ENCODE measurements at places on chromosomes 4 and X.

DNA sequence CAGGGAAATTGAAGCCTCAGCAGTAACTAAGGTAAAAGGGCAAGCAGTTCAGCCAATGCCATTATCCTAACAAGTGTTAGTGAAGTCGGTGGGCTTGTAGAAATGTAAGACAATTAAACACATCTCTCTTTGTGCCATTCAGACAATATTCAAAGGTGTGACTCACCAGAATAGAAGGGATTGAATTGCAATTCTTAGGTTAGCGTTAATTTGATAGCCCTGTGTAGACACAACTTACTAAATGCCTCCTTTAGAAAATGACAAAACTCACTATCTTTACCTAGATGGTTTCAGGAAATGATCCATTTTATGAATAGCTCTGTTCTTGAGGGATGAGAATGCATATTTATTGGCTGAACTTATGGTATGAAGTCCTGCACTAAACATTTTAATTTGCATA is 35.2 kb downstream of the RPA4 start:
- no peak for DNase-seq

GRCh38 chr4:143375326-143376073 is 38.8 kb downstream of the GAB1 start:
- no peak for DNase-seq

GRCh38 chr4:6092971-6093370 is 74.7 kb upstream of the C4orf50 start:
- DNase-seq: no peak

GRCh38 chr4:100294356-100294755 is 104.1 kb upstream of the DDIT4L start:
- no peak for DNase-seq

- DNase-seq: no peak
Observed at GRCh38 chr4:108045687-108046024, 56.0 kb downstream of the HADH start.

DNA sequence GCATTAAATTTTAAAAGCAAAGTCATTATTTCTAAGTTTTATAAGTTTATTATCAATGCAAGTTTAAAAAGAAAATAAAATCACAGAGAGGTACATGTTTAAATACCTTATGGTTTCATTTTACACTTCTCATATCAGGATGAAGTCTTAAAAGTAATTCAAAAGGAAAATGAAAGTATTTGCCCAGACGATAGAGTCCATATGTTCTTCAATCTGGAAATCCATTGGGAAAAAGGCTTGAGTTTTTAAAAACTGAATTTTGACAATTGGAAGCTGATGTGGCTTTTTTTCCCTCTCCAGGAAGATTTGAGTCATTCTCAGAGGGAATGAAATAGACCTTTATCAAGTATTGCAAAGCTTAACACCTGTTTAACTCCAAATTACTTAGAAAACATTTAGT is 37.1 kb downstream of the MAB21L2 start:
- DNase-seq: no peak

GRCh38 chr4:40453912-40454311 is 118.8 kb downstream of the CHRNA9 start:
- DNase-seq: no peak

GRCh38 chr4:54495641-54496040 is 162.1 kb upstream of the KIT start:
- no peak for DNase-seq

- DNase-seq: no peak
Observed at GRCh38 chr4:175125410-175126068, 207.4 kb downstream of the ADAM29 start.

DNA sequence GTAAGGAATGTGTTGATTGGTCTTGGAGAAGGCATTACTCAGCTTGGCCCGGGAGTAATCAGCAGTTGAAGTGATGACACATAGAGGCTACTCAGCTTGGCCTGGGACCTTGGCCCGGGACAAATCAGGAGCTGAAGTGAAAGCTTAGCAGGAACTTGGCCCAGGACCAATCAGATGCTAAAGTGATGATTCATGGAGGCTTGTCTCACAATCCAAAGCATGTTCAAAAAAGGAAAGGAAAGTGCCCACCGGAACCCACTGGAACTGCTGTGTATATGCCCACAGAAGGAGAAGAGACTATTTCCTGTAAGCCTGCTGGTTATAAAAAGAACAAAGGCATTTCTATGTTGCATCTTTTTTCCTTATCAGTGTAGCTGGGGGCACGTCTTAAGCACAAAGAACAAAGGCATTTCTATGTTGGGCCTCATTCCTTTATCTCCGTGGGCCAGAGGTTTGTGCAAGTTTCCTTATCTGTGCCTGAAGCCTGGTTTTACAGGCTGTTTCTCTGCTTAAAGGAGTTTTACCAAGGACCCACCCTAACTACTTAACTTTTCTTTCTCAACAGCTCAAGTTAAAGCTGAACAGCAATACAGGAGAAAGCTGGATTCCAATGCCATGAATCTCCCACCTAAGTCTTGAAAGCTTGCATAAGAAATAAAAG is 1176.7 kb downstream of the NLGN4X start:
- DNase-seq: no peak

DNA sequence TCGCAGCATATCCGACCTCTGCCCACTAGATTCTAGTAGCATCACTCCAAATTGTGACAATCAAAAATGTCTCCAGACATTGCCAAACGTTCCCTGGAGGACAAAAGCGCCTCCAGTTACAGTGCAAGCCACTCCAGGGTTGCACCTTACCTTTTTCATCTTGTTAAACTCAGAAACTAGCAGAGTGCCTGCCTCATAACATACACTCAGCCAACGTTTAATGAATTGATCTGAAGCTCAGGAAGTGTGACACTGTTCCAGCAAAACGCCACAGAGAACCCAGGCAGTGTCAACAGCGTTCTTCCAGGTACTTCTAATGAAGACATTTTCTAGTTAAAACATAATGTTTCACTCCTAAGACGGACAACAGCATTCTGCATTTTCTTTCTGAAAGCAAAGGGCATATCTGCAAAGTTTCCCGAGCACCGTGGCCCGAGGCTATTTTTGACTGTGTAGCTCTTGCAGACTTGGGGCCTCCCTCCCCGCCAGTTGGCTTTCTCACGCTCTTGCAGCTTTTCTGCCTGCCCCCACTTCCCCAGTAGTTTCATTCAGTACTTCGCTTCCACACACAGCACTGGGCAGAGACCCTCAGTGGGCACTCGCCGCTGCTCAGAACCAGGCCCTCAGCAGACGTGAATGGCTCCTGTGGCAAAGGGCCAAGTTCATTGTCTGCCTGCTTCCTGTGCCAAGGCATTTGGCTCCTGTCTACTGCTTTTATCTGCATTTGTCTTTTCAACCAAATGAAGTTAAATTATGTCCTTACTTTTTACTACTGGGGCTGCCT is 133.4 kb upstream of the TTC29 start:
- DNase-seq: no peak

DNA sequence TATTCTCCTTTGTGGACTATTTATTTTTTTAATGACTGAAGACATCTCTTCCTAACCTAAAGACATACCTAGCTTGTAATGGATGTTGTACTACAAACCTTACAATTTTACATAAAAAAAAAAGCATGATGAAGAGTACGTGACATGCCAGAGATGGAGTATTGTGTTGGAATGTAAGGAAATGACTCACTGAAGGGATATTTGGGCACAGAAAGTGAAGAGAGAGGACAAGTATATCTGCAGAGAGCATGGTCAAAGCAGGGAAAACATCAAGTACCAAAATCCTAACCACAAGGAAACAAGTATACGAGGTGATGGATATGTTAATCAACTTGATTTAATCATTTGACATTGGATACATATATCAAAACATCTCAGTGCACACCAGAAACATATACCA is 1051.4 kb upstream of the PRKX start:
- DNase-seq: no peak

- no peak for DNase-seq
Observed at GRCh38 chr4:66885501-66886165, 659.7 kb downstream of the CENPC start.

GRCh38 chrX:53093177-53093655 is 726 bp upstream of the KANTR start:
- DNase-seq: no peak

DNA sequence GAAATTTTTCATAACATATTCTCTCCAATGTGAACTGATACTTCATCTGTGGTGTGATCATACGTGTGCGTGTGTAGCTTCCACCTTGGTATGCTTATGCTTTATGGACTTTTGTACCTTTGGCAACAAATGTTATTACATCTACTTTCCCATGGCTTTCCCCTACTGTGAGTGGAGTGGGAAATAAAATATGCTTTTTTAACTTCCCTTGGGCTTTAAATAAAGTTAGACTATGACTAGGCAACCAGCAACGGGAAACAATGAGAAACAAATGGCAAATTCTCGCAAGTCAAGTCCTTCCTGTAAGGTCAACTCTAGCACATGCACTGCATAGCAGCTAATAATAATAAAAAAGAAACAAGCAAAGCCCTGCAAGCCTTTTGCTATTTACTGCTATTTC is 205.0 kb upstream of the PDE5A start:
- DNase-seq: no peak

DNA sequence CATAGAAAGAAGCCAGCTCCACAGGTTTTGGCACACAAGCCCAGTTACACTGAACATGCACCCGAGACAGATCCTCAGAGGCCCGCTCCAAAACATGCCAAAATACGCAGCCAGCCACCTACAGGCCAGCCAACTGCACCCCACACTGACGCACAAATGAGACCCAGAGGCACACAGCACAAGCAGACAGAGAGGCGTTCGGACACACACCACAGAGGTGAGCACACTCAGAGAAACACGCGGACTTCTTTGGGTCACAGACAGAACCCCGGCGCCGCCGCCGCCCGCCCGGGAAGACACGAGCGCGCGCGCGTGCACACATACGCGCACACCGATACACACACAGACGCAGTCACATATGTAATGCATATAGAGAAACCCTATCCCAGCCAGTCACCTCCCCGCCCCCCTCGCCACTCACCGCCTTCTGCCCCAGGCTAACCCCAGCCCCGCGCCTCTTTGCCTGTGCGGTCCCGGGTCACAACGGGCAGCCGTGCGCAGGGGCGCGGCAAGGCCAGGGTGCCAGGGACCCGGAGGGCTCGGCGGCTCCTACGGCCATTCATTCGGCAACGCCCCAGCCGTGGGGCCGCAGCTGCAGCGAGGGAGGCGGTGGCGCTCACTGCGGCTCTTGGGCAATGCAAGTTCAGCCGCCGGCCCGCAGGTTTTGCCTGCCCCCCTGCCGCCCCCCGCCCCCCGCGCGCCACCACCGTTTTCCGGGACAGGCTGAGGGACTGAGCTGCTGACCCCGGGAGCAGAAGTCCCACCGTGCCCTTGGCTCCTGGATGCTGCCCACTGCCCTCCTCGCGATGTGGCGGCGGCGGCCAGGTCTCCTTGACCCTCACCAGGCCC is 553 bp downstream of the SEPTIN6 start:
- DNase-seq: no peak

GRCh38 chr4:3293401-3294391 is 875 bp downstream of the RGS12 start:
- DNase-seq: peak; percentile 89

- DNase-seq: no peak
Observed at GRCh38 chr4:57865264-57865663, 755.1 kb upstream of the IGFBP7 start.

GRCh38 chr4:109671350-109671749 is 31.9 kb downstream of the CASP6 start:
- DNase-seq: no peak

- DNase-seq: no peak
Observed at GRCh38 chr4:55458164-55458563, 62.4 kb downstream of the TMEM165 start.

Measured in vagina (tissue), 2 donors.